ENCODE measurements at places on chromosomes 7 and 10.

- DNase-seq = no peak
These were observed 95.4 kb upstream of the INSIG1 start for GRCh38 chr7:155202106-155202871.

DNA sequence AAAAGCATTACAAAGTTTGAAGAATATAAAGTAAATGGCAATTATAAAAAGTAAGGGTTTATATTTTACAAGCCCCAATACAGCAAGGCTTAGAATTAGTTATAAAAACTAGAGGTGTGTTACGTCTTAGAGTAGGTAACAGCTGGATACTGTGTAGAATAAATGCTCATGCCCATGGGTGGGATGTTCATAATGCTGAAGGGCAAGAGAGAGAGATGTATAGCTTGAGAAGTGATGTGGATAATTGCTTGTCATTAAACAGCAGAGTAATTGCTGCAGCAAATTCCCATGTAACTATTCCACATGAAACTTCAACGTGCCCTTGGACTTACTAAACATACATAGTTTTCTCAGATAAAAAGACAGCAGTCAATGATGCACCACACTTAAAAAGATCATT lies 233.8 kb downstream of the IMMP2L start:
- no peak for DNase-seq

- no peak for DNase-seq
These were observed 9.7 kb downstream of the ATP5MF start for GRCh38 chr7:99456288-99456687.

DNA sequence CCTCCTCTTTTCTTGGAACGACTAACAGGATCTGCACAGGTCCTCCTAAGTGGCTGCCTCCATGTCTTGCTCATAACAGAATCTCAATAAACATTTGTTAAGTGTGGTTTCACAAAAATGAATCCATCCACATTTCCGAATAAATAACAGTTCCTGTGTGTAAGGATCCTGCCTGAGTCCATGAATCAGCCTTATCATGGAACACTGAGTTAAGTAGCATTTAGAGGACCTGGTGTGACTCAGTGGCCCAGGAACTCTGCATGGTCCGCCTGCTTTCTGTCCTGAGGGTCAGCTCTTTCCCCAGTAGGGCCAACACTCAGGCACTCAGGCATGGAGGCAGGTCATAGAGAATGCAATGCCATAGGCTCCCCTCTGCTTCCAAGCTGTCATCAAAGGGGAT lies 15.8 kb upstream of the C10orf90 start:
- DNase-seq = no peak

- no peak for DNase-seq
These were observed 30.8 kb downstream of the ABI1 start for GRCh38 chr10:26829810-26830515.

DNA sequence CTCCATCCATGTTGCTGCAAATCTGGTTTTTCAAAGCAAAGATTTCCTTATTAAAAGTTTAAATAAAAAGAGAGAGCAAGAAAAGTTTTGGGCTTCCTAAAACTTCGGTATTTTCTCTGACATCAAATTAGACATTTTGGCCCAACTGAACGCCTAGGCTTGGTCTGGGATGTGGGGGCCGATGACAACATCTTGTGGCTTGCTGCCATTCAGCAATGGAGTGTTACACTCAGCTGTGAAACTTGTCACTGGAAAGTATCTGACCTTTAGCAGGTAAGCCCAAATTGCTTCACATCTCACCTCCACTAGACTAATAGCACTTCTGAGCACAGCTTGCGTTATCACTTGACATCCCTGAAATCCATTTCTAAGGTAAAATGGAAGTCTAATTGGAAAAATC lies 320.6 kb downstream of the GATA3 start:
- DNase-seq = no peak
